8988T (cell line): ENCODE measurements at places on chromosomes 12 and 14.

DNA sequence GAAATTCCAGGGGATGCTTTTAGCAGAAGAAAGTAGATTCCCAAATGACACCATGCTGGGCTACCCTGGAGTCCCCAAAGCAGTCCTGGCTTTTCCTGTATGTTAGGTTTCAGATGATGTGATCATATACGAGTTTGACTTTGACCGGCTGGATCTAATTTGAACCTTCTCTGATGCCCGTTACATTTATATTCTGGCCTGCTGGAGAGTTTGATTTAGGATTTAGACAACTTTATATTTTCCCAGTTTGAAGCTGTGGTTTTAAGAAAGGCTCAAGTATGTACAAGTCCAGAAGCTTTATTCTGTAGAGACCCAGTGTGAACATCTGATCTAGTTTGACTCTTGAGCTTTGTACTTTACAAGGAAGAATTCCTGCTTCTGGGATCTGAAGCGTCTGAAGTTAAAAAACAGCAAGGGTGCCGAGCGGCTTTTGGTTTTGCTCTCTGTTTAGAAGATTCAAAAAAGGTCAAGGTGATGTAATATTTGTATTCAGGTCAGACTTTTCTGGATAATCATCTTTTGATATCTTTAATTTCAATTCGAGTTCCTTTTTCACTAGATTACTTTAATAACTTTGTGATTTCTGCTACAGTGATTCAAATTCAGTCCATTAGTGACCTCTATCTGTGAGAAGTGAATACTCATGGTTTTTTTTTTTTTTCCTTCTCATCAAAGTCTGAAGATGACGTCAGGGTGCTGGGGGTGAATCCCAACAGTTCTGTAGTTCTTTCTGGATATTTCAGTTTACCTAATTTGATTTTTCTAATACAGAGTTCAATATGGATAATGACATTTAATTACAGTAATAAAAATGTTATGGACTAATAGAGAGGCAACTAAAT is 6.3 kb downstream of the FLRT2 start:
- DNase-seq, result no peak

DNA sequence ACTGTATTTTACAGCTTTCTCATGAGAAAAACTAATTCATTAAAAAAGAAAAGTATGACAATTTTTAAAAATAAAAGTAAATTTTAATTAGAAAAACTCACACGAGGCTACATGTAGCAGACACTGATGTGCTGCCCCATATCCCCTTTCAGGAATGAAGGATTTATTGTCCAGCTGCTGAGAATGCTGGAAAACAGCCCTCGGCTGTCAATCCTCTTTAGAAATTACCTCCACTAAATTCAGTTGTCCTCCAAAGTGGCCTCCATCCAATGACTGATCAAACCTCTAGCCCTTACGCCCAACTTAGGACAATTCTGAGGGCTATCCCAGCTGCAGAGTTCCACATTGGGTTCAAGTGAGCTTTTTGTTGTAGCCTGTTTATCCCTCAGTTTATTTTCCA is 29.8 kb upstream of the AP4S1 start:
- no peak for DNase-seq

GRCh38 chr12:103249607-103250006 is 246.2 kb downstream of the C12orf42 start:
- DNase-seq, result no peak

- DNase-seq, result no peak
Observed at GRCh38 chr12:107079172-107080011, 14.0 kb downstream of the CRY1 start.

GRCh38 chr14:23929822-23930294 is 23.7 kb upstream of the DHRS4 start:
- peak; percentile 23 for DNase-seq

- peak; percentile 79 for DNase-seq
Observed at GRCh38 chr12:55707841-55708694, at the start of gene ITGA7. Gene ITGA7, minus strand, starts transcription at chr12:55707904. Its CDS starts 222 bp downstream, at chr12:55707682.

DNA sequence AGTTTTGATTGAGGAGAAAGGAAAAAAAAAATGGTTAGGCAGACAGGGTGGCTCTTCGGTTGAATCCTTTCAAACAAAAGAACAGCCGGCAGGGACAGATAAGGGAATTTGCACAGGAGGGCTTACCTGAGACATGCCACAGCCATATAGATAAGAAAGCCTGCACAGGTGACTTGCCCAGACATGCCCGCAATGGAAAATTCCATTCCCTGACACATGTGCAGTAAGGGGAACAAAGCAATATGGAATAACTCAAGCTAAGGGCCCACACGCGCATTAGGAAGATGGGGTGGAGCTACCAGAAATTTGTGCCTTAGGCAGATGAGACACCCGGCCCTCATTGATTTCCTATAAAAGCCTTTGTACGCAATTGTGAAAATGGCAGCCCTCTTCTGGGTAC is 86.7 kb downstream of the TMEM260 start:
- DNase-seq, result no peak

- DNase-seq, result no peak
Observed at GRCh38 chr12:43104494-43104893, 447.5 kb downstream of the ADAMTS20 start.

DNA sequence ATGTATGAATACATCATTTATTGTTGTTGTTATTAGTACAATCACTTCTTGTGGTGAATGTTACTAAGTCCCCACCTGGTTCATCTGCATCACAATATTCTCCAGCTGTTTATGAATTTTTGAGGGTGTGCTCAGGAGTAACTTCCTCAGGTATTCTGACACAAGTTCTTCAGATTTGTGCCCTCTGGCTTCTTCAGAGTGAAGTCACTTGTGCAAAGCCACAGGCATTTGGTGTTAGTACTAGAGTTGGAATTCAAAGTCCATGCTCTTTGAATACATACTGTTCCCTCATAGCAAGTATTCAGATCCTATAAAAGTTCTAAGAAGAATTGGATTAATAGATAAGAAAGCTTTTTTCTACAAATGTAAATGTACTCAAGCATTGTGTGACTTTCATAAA is 150.3 kb upstream of the AVPR1A start:
- no peak for DNase-seq

- DNase-seq, result no peak
Observed at GRCh38 chr12:92229381-92229780, 83.7 kb upstream of the BTG1 start.

GRCh38 chr14:96953875-96954185 is 156.6 kb downstream of the VRK1 start:
- no peak for DNase-seq

DNA sequence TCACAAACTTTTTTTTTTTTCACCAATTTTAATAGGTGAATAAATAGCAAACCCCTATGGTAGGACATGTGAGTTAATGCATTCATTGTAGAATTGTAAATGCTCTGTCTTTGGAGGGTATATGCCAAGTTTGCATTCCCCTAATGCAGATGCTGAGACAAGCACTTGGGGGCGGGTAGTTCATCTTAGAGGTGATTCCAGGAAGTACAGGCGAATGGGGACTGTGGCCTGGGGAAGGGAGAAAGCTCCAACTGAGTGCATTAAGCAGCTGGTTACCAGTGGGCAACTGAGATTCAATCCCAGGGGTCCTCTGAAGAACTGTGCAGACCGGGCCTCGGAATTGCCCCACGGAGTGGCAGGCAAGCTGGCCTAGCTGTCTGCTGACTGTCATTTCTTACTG is 107.6 kb downstream of the ZNF664 start:
- DNase-seq, result no peak

- DNase-seq, result no peak
Observed at GRCh38 chr14:71264260-71264659, 357.0 kb downstream of the PCNX1 start.

- no peak for DNase-seq
Observed at GRCh38 chr12:31019561-31019960, 54.1 kb upstream of the DDX11 start.

DNA sequence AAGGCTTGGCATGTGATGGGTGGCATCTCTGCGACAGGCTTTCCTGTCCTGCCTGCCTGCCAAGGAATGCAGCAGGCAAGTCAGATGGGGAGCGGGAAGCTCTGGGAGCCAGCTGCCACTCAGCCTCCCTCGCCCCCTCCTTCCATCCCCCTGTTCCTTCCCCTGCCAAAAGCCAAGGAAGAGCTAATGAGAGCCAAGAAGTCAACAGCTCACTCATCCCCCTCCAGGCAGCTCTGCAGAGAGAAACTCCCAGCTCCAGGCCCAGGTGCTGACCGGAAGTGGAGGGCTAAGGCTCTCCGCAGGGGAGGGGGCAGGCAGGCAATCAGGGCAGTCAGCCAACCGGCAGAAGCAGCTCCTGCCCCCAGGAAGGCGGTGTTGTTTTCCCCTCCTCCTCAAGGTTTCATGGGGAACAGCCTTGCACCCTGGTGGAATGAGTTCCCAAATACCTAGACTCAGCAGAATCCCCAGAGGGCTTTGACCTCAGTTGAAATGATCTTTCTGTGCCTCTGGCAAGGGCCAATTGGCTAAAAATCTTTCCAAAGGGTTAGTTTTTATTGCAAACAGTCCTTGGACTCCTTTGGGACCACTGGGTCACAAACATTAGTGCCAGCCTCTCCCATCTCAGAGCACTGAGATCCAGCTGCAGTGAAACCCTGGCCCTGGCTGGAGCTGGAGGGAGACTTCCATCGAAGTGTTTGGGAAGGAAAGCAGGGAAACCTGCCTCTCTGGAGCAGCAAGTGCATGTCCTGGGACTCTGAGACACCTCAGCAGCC is 349.1 kb downstream of the DPF3 start:
- DNase-seq, result no peak

- DNase-seq, result no peak
Observed at GRCh38 chr12:131260954-131261353, 307.2 kb downstream of the ADGRD1 start.

- no peak for DNase-seq
Observed at GRCh38 chr14:85319998-85320630, 209.8 kb upstream of the FLRT2 start.

- no peak for DNase-seq
Observed at GRCh38 chr12:73186272-73186671, 914.1 kb downstream of the TRHDE start.

DNA sequence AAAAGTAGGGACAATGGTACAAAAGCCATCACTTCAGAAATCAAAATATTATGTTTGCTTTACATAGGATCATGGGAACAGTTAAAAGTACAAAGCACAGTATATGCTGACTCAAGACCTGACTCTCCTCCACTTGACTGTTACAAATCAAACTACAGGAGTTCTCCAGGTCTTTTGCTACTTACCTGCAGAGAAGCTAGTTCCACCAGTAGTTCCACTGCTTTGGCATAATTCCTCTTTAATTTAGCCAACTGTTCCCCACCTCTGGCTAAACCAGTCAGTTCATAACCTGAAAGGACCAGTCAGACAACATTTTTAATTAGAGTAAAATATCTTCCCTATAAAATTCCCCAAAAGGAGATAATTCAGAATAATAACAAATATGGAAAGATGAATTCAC is 14.0 kb downstream of the ATP6V1D start:
- no peak for DNase-seq

- no peak for DNase-seq
Observed at GRCh38 chr14:22692194-22692593, 48.0 kb upstream of the OR6J1 start.

DNA sequence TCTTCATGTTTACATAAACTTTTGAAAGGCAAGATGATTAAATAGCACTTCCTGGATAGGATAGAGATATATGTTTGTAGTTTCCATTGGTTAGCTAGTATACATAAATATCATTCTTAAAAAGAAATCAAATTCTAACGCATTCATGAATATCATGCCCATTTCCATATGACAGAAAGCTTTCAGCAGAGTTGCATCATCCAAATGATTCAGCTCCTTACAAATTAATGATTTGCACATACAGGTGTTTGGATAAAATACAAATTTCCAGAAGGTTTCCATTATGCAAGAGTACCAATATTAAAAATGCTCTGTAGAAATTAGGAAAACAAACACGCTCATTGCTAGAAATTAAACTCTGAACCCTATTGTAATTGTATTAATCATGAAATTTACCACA is 264.4 kb downstream of the FOXG1 start:
- DNase-seq, result no peak

- DNase-seq, result no peak
Observed at GRCh38 chr12:41699658-41700057, 445.0 kb downstream of the GXYLT1 start.

DNA sequence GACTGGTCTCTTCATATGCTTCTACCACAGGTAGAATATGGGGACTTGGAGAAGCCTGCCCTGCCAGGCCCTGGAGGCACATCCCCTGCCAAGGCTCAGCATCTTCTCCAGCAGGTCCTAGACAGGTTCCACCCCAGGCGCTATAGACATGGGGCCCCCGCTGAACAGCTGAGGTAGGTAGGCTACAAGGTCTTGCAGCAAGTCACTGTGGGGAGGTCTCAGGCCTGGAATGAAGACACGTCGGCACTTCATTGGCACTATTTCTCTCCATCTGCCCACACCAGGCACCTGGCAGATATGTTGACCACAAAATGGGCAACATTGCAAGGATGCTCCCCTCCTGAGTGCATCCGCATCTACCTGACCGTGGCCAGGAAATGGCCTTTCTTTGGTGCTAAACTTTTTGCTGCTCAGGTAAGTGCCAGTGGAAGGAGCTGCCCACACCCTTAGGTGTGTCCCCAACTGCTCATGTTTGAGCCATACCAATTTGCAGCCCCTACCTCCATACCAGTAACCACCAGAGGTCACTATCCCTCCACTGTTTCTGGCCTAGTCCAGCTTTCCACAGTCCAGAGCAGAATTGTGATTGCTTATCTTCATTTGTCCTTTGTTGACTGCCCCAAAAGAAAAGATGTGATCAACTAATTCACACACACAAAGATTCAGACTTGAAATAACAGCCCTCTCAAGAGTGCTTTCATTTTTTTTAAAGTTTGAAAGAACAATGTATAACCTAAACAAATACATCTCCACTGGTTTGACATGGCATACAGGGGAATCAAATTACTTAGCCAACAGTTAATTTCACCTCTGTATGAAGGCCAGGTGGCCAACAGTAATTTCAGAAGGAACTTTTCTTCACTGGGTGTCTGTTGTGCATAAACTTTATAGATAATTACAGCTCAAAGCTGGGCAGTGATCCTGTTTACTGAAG is 16.1 kb downstream of the PIGH start:
- DNase-seq, result peak; percentile 63

- no peak for DNase-seq
Observed at GRCh38 chr14:52678591-52678990, 16.8 kb downstream of the ERO1A start.

DNA sequence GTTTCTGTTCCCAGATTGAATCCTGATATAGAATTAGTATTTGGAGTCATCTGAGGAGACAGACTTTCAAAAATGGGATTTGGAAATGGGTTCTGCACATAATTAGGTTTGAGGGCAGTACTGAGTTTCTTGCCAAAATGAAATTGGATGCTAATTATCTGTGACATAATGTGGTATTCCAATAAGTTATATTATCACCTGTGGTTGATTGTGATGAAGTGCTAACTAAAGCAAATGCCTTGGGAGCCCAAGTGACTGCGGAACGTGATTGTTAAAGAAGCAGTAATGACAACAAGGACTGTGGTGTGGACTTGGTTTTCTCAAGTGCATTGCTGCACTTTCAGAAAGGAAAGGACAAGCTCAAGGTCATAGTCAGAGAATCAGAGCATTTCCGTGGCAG is 337.0 kb downstream of the IPO8 start:
- DNase-seq, result no peak

- DNase-seq, result no peak
Observed at GRCh38 chr12:75606151-75606550, 94.7 kb upstream of the KRR1 start.

GRCh38 chr14:68208218-68208617 is 388.6 kb downstream of the RAD51B start:
- DNase-seq, result no peak
